ENCODE measurements at places on chromosomes 11 and 22.

GRCh38 chr11:57071829-57072228, 83.1 kb downstream of the OR5AK2 start:
- DNase-seq: no peak

DNA sequence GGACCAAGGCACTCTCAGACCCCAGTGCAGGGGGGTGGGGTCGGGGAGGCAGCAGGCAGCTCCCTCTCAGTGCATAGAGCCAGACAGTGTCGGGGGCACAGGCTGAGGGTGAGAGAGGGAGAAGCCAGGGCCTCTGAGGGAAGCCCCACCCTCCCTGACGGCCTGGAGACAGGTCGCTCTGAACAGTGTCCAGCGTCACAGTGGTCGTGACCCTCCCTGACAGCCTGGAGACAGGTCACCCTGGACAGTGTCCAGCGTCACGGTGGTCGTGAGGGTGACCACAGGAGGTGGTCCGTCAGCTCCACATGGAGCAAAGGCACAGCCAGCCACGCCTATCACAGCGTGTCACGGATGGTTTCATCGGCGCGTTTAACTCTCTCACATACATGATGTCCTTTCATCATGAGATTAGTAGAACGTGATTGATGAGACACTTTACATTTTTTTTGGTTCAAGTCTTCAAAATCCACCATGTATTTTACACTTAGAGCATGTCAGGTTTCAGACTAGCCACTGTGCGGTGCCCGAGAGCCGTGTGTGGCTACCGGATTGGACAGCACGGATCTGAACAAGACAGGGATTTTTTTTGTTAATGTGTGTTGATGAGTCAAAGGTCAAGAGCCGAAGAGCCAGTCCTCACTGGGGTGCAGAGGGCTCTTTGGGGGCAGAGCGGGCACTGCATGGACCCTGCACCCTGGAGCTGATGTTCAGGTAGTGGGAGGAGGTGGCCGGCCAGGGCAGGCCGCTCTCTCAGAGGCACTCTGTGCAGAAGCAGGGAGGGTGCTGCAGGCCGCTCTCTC, 23.9 kb upstream of the PANX2 start:
- DNase-seq: peak; percentile 11

GRCh38 chr22:17446698-17447097, 77.4 kb downstream of the CECR2 start:
- no peak for DNase-seq

DNA sequence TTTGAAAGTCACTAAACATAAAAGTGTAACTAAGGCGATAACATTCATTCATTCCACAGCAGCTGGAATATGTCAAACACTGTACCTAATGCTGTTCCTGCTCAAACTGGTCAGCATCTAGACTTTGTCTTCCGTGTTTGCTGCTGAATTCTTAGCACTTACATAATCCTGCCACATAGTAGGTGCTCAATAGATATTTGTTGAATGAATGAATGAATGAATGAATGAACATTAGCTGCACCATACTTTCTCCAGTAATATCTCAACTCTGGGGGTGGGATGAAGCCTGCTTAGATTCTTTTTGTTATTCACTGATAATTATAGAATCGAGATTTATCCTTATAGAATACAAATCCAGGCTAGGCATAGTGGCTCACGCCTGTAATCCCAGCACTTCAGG, 6.6 kb upstream of the RNF169 start:
- no peak for DNase-seq

GRCh38 chr22:46914916-46915894, 152.8 kb downstream of the TBC1D22A start:
- no peak for DNase-seq

DNA sequence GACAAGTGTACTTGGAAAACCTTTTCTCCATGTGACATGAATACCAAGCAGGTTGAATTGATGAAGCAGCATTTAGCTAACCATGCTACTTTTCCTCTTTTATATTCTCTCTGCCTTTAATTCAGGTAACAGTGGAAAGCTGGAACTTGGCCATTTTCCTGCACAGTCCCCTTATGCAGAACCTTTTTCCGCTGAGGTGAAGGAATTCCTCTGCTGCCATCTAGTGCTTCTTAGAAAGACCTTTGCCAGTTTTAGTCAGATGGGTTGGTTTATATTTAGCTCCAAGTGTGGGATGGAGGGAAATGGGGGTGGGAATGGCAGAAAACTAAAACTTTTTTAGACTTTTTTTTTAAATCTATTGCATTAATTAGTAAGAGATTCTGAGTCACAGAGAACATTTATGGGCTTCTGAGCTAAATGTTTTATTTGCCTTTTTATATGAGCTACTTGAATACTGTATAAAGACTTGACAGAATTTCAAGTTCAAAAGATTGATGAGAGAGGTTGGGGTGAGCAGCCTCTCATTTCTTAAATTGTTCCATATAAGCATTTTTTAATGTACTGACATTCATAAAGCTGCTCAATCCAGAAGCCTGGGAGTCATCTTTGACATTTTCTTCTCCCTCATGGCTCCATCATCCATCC, 153.9 kb upstream of the ZC3H12C start:
- DNase-seq: no peak

GRCh38 chr11:61871158-61871597, 20.2 kb downstream of the FADS3 start:
- DNase-seq: peak; percentile 51

DNA sequence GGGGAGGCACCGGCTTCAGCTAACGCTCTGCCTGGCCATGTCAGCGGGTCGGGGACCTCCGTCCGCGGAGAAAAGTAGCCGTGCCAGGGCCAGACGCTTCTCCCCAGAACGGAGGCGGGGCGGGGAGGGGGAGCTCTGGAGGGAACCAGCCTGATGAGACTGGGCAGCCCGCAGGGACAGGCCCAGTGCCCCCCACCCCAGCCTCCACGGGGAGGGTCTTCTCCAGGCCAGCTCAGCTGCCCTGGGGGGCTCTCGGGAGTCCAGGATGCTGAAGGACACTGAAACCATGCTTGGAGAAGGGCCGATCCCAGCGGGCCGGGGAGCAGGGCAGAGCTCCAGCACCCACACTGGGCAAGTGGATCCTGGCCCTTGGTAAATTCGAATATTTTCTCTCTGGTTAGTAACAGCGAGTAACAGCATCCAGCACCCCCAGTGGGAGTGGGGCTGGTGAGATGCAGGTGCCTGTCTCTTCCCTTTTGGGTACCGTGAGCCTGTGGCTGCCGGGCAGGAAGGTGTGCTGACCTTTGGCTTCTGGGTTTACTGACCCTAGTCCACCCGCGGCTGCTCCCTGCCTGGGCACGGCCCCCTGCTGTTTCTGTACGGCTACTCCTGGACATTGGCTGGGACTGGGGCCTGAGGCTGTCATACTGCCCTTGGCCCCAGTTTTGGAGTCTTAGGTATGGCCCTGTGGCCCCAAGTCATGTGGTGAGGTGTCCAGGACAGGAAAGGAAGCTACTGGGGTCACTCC, 35.8 kb downstream of the GRAMD4 start:
- DNase-seq: no peak

DNA sequence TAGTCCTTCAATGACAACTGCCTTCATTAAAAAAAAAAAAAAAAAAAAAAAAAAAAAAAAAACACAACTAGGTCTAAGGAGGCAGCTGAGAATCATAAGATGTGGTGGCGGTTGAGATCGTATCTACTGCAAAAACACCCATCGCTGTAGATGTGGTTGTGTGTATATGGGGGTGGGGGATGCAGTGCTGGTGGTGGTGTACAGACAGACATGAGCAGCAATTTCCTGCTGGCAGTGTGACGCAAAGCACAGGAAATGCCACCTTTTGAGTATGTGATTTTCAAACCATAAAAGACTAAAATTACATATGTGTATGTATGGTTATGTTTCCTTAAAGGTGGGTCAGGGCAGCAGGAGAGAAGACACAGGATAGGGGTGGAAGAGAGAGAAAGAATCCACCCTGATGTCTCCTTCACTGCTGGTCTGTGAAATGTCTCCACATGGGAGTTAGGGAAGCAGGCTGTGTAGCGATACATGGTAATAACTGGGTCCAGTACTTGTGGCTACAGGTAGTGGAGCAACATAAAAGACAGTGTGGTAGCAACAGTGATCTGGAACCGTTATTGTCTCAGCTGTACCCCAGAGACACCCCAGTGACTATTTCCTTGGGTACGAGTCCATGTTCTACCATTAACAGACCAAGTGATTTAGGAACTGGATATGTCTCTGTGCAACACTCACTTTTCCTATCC, 57.9 kb downstream of the SYTL2 start:
- peak; percentile 96 for DNase-seq

- no peak for DNase-seq
Measured at GRCh38 chr11:64876835-64877341, 1.5 kb downstream of the EHD1 start.

All from CD4-positive, alpha-beta T cell treated with Interleukin-21 for 1 hour (primary cell).